Nephron progenitor cell (in vitro differentiated cells): ENCODE measurements at places on chromosomes 3 and 15.

GRCh38 chr15:65184305-65184867 lies 756 bp downstream of the CLPX start:
- DNase-seq: peak; percentile 63

GRCh38 chr3:133836497-133837158 lies 31.0 kb downstream of the SRPRB start:
- no peak for DNase-seq

GRCh38 chr3:192897005-192897404 lies 20.7 kb downstream of the MB21D2 start:
- no peak for DNase-seq

GRCh38 chr15:28943611-28944230 lies 57.9 kb downstream of the APBA2 start:
- no peak for DNase-seq

GRCh38 chr15:98868564-98868963 lies 139.0 kb downstream of the PGPEP1L start:
- no peak for DNase-seq

GRCh38 chr3:122948408-122948807 lies 79.2 kb downstream of the SEMA5B start:
- DNase-seq: peak; percentile 16

GRCh38 chr3:50588759-50589433 lies 19.6 kb downstream of the HEMK1 start:
- no peak for DNase-seq

GRCh38 chr15:66897971-66898370 lies 167.4 kb upstream of the SMAD3 start:
- no peak for DNase-seq

GRCh38 chr3:2599471-2599870 lies 500.8 kb downstream of the CNTN4 start:
- no peak for DNase-seq

- no peak for DNase-seq
Measured at GRCh38 chr3:157531301-157531660, 28.1 kb upstream of the VEPH1 start.

DNA sequence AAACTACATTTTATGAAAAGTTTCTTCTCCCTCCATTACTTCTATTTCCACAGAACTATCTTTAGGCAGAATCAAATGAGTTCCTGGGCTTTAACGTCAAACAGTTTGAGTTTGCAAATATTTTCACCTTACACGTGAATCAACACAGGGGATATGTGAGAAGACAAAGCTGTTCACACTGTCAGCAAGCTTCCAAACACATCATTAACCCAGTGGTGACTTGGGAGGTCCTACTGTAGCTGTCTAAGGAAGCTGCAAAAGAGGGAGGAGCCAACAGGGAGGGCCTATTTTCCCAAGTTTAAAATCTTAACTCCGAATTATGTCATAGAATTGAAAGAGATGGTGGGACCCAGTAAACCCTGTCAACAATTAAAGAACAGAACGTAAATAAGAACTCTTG lies 337.8 kb upstream of the DNAJC19 start:
- peak; percentile 6 for DNase-seq

DNA sequence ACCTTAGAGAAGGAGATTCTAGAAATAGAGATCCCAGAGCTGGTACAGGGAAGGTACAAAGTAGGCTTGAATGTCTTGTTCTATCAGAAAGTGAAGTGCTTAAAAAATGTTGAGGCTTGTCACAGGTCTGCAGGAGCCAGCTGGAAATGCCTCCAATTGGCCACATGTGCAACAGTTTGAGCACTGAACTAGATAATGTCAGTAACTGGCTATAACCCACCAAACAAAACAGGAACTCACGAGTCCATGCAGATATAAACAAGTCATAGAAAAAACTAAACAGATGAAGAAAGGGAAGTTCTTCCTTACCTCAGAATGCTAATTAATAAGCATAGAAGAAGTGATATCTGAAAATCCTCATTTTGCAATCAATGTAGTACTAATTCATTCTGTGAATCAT lies 11.9 kb upstream of the TF start:
- no peak for DNase-seq

- no peak for DNase-seq
Measured at GRCh38 chr15:77033729-77034671, 36.9 kb downstream of the TSPAN3 start.

DNA sequence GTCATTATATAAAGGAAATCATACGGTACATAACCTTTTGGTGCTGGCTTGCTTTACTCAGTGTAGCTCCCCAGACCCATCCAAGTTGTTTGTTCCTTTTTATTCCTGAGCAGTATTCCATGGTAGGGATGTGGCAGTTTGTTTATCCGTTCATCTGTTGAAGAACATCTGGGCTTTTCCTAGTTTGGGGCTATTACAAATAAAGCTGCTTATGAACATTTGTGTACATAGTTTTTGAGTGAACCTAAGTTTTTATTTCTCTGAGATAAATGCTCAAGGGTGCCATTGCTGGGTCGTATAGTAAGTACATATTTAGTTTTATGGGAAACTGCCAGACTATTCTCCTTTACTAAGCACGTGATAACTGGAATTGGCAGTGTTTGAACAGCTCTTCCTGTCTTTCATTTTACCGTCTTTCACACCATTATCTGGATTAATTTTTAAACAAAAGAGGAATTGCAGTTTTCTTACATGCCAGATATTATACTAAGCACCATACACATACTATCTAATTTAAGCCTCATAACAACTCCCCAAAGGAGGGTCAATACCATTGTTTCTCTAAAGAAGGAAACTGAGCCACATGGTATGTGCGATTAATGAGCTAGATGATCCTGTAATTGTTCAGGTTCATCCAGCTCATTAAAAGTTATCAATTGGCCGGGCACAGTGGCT lies 85.6 kb downstream of the PTPRG start:
- DNase-seq: no peak

DNA sequence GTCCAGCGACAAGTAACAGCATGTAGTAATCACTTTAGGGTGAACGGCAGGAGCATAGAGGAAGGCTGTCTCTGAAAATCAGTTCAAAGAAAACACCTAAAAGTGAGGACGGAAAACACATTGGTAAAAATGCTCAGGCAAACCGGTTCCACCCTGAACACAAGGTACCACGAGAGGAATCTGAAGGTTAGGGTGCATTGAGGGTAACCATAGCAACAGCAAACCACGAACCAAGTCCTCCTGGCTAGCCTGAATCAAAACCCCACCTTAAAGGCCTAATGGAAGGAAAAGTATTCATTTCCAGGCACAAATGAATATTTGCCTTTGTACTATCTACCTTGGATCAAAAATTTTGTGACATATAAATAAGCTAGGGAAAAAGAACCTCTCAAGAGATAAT lies 315.0 kb downstream of the OCA2 start:
- DNase-seq: no peak

- no peak for DNase-seq
Measured at GRCh38 chr3:108669208-108669607, 79.7 kb downstream of the DZIP3 start.
